ENCODE measurements at places on chromosomes 6 and 20.

DNA sequence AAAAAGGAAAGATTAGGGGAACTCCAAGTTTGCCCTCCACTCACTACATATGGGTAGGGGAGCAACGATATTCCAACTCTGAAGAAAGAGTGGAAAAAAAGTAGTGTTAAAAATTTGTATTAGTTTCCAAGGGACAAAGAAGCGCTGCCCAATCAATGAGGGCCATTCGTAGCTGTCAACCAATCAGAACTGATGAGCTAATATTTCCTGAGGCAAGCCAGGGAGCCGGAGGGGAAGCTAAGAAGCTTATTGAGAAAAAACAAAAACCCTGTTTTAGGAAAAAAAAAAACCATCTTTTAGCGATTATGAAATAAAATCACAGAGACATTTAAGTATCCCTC, 59.5 kb downstream of the TRIM38 start:
- DNase-seq: no peak

- DNase-seq: no peak
These were observed 230.6 kb upstream of the PMEPA1 start for GRCh38 chr20:57940376-57940775.

GRCh38 chr6:16344756-16345155, 106.4 kb downstream of the GMPR start:
- DNase-seq: no peak

GRCh38 chr20:41478026-41478425, 111.4 kb upstream of the EMILIN3 start:
- DNase-seq: no peak

GRCh38 chr6:89199579-89199978, 17.6 kb downstream of the GABRR1 start:
- DNase-seq: no peak

- DNase-seq: peak; percentile 57
These were observed 290.3 kb upstream of the STXBP5 start for GRCh38 chr6:146913842-146914488.

- no peak for DNase-seq
These were observed 584.1 kb downstream of the MAFB start for GRCh38 chr20:40104959-40105358.

DNA sequence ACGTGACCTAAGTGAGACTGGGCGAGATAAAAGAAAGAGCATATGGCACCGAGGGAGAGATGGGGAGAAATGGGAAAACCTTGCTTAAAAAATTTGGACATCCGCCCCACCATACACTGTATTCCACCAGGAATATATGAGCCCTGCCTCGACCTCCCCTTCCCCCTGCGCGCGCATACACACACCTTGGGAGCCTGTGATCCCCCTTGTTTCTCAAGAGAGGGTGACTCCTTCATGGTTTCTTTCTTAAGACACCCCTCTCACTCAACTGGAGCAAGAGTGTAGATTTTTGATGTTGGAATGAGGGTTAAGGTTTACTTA, 480 bp downstream of the ABCF1 start:
- no peak for DNase-seq

DNA sequence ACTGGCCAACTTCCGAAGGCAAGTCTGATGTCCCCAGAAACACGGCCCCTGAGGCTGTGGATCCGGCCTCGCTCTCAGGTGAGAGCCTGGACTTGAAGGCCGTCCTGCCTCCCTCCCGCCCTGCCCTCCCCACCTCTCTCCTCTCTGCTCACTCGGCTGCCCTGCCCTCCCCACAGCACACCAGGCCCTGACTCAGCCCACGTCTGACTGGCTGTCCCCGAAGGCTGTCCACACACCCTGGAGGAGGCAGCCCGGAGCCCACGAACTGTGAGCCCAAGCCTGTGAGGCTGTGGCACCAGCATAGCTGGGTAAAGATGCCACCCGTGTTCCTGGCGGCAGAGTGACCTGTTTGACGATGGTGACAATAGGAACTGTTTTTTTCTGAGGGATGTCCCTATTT, 16.3 kb downstream of the GATA5 start:
- DNase-seq: no peak

DNA sequence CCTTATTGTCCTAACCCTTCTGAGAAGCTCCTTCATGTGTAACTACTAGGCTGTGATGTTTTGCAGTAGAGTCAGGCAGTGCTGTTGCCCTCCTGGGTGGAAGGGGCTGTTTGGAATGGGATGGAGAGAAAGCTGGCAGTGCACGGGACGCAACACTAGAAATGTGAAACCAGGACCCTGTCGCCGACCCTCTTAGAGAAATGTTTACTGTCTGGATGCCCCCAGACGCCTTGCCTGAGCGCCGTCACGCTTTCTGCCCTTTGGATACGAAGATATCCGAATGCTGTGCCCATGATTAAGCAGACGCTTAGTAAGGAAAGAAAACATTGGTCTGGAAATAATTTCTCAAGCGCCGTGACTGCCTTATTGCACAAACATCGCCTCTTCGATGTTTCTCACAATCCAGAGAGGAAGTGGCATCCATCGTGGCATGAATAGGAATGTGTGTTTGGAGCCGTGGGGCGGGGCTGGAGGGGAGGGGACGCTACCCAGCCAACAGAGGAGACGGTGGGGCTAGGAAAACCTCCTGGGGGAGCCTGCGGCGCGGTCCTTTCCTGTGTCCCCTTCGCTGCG, 661 bp upstream of the PPP1R14C start:
- no peak for DNase-seq

DNA sequence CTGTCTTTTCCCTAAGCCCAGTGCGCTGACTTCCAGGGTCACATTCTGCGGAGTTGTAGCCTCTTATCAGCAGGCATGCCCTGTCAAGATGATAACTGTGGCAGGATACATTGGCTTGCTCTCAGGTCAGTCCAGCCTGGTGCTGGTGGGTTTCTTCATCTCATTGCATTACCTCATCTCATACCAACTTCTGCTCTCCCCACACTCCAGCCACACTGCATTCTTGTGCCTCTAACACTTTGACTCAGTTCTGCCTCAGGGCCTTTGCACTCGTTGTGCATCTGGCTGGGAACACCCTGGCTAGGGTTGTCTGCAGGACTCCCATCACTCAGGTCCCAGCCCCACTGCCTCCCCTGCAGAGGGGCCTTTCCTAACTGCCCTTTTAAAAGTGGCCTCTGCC, 110.3 kb upstream of the BACH2 start:
- no peak for DNase-seq

DNA sequence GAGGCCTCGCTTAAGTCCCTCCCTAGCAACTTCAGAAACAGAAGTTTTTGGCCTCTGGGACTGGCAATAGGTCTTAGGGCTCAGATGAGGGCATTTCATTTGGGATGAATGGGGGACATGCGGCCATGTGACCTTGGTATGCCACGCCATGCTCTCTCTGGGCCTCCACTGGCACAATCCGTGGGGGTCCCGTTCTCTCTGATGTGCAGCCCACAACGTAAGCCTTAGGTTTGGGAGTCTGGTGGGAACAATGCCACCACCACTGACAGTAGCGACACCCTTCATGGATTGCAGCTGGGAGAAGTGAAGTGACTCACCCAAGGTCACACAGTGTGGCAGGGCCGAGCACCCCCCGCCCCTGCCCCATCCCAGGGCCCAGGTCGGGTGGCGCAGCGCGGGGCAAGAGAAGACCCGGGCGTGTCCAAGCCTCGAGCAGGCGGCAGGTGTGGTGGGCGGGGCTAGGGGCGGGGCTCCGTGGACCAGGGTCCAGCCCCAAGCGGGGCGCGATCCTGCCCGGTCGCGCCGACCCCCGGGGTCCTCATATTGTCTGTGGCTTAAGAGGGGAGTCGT, 864 bp upstream of the CEBPB start:
- no peak for DNase-seq
